Stimulated activated CD4-positive, alpha-beta T cell treated with anti-CD3 and anti-CD28 coated beads, Interleukin-4, amount 100 ng/mL, for 48 hours (primary cell): ENCODE measurements at places on chromosomes 7 and 10.

DNA sequence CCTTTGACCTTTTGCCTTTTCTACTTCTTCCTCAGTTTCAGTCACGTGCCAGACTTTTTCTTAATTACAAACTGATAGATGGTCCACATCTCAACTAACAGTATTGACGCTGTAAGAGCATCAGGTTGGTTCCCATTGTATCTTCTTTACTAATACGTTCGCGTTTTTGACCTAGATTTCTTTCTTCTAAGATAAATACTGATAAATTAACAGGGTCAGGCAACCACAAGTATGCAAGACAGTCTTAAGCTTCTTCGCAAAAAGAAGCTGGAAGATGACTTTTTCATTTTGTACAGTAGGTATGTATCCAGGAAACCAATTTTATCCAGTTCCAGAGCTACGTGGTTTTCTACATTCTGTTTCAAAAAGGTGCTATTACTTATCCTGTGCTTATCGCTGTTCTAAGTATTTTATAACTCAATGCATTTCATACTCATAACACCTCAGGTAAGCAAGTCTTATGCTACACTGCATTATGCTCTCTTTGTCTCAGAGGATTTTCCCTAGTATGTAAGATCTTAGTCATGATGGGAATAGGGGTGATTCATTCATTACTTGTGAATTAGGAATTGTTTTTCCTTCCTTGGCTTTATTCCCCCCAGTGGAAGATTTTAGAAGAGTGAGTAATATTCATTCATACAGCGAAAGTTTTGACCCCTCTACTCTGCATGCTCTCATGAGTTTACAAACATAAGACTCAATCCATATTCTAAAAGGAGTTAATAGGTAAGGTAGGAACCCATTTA is 955 bp downstream of the DUS4L start:
- no peak for DNase-seq

DNA sequence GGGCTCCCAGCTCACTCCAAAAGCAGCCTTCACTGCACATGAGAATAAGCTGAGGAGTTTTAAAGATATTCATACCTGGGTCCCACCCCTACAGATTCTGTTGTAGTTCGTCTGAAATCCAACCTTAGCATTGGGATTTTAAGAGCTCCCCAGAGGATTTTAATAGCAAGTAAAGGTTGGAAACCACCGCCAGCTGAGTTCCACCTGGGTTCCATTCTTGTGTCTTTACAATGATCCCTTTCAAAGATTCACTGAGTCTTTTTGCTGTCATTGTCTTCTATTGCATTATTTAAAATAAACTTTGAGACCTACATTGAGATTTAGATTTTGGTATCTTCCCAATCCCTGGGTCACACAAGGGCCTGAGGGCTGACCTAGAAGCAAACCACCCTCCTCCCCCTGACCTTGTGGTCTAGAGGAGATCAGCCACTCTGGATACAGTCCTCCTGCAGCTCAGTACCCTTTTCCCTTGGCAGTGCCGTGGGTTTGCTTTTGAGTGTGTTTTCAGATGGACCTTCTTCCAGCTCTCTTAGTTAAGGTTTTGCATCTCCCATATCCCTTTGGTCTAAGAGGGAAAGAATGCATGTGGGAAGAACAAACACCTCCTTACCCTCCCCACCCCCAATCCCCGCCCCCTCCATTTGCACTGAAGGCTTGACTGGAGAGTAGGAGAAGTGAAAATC is 22.6 kb upstream of the SIRT1 start:
- DNase-seq, result no peak

DNA sequence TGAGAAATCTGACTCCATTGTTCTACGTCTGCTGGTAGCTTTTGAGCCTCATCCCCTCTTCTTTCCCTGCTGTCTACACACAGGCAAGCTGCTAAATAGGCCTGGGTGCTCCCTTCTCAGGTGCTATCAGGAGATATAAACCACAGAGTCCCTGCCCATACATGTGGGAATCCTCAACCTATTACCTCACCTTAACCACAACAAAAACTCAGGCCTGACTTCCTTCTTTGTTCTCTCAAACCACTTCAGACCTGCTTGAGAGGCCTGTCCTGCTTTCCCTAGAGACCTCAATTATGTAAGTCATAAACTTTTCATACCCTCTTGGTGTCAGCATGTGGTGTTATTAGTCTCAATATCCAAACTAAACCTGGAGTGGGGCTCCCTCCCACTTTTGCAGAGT is 75.0 kb upstream of the MAGI2 start:
- no peak for DNase-seq

GRCh38 chr7:135693558-135693957 is 31.2 kb downstream of the STMP1 start:
- DNase-seq, result no peak

DNA sequence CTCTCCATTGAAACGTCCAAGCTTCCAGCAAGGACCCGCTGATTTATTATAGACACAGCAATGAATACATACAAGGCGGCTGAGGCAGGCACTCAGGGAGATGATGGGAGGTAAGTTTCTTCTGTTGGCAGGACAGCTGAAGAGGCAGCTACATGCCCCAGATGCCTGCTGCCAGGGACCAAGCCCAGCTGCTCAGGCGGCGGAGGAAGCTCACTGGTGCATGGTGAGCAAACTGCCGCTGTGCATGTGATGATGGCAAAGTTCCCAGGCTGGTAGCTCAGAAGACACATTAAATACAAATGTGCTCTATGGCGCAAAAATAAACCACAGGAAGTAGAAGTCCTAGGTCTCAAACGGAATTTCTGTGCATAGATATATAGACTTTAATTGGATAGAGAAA is 2.3 kb downstream of the DNTT start:
- no peak for DNase-seq

GRCh38 chr10:122657729-122658128 is 41.9 kb downstream of the C10orf120 start:
- no peak for DNase-seq

DNA sequence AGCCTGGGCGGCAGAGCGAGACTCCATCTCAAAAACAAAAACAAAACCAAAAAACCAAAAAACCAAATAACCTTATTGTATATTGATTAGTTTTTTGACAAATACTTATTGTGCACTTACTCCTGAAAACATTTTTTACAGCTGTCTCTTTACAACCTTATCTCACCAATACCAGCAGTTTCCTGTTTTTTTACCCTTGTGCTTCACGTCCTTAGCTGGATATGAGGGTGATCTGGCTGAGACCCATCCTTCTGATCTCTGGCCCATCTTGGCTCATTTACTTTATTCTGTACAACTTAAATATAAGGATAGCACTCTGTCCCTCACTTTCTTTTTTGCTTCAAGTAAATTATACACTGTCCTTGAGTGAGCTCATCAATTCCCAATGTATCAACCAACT is 104.6 kb upstream of the DNAJB12 start:
- no peak for DNase-seq

- no peak for DNase-seq
These were observed 79.9 kb downstream of the COL26A1 start for GRCh38 chr7:101442426-101443070.

- DNase-seq, result no peak
These were observed 4.4 kb downstream of the JAZF1 start for GRCh38 chr7:28176174-28176573.

GRCh38 chr7:31106303-31107105 is 54.4 kb downstream of the ADCYAP1R1 start:
- DNase-seq, result no peak
